Activated naive CD4-positive, alpha-beta T cell treated with anti-CD3 and anti-CD28 coated beads, Interleukin-2, amount 50 U/mL, for 72 hours (primary cell): ENCODE measurements at places on chromosomes 3 and 15.

- no peak for DNase-seq
These were observed 67.4 kb downstream of the MYLK start for GRCh38 chr3:123816673-123817207.

DNA sequence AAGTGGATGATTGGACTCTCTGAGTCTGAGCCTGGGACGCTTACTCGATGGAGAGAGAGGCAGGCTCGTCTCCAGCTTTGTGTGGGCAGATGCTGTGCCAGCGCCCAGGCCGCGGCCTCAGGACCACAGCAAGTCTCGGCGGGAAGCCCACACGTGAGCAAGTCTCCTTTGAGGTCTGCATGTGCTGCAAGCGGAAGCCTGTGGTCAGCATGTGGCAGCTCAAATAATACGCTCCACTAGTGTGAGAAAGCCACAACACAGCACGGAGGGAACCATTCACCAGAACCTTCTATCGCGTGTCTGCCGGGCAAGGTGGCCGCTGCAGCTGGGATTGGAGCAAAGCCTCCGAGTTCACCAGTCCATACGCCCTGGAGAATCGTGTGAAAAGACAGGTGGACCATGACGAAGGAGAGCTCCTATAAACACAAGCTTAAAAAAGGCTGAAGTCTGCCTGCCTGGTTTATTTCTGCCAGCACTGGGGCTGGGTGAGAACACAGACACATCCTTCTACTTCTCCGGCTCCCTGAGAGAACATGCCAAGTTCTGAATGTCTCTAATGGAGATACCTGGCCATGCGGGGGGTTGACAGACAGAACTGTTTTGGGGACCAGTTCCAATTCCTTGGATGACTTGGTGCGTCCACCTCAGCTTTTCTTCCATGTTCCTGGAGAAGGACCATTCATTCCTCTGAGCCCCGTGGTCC is 82.0 kb upstream of the LRIG1 start:
- DNase-seq = no peak

GRCh38 chr3:40309925-40310695 is 603 bp downstream of the EIF1B start:
- DNase-seq = peak; percentile 58

- peak; percentile 21 for DNase-seq
These were observed 621 bp downstream of the RGMA start for GRCh38 chr15:93088200-93088980.

DNA sequence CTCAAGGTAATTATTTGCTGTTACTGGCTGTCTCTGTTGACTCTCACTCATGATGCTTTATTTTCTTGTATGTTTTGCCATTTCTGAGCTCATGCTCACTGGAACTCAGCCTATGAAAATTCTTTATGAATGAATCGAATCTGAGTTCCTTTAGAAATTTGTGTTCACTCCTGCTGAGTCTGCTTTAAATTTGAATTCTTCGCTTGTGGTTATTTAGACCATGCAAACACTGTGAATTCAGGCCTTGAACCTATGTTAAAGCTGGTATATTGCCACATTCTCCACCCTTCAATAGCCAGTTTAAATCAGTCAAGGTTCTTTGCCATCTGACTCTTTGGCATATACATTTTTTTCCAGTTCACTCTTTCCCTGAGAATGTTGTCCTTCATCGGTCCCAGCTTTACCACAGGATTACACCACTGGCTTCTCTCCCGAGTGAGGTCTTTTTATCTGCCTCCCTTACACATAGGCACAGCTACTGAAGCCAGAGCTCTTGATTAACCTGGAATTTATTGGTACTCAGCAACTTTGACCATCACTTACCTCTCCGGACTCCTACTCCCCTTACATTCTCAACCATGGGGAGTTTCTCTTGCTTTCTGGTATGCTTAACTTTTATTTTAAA is 400.6 kb downstream of the VPS13C start:
- DNase-seq = no peak

- no peak for DNase-seq
These were observed 428.8 kb downstream of the PYDC2 start for GRCh38 chr3:191889756-191890155.

GRCh38 chr3:105274536-105274935 is 92.2 kb upstream of the ALCAM start:
- DNase-seq = no peak

GRCh38 chr3:43867436-43868072 is 176.8 kb downstream of the ABHD5 start:
- no peak for DNase-seq

DNA sequence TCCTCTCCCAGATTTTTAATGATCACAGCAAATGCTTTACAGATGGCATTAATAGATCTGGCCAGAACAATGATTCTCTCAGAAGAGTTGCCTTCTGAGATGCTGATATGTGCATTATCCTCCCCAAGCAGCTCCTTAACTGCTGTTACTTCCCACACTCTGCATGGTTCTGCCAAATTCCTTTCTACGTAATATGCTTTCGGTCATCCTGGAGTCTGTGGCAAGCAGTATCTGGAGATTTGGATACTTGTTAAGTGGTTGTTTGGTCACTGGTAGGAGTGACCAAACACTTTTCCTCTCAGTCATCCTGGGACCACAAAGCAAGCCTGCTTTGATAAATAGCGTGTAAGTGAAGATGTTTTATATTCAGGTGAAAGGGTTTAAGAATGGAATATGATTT is 71.1 kb upstream of the CCNL1 start:
- DNase-seq = no peak

DNA sequence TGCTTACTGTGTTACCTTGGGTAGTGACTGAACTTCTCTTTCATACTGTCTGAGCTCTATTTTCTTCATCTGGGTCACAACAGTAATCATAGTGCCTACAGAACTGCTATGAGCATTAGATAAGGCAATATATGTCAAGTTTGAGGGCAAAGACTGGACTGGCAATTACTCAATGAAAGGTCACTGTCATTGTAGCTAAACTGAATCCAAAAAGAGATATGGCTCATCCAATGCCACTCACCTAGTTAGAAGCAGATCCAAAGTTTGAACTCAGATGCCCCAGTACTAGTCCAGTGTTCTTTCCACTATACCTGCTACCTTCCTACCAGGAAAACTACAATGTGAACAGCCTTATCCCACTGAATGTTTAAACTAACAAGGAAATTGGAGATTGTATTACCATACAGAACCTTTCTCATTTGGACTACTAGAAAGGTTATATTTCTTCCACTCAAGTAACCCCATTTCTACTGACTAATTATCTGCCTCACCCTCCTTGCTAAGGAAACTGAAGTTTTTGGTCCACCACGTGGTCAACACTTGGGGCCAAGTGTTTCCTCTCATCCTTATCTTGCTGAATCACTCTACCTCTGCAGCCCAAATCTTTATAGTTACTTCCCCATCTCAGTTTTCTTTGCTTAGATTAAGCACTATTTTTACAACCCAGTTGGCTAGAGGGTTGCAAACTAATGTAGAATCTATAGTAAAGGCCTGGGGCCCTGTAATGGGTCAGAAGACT is 202.3 kb upstream of the LPP start:
- DNase-seq = no peak

- no peak for DNase-seq
These were observed 338.2 kb downstream of the ERC2 start for GRCh38 chr3:56130036-56130435.

- DNase-seq = no peak
These were observed 142.5 kb upstream of the MBNL1 start for GRCh38 chr3:152126260-152126659.

GRCh38 chr15:41622901-41623300 is 37.3 kb upstream of the MGA start:
- no peak for DNase-seq

DNA sequence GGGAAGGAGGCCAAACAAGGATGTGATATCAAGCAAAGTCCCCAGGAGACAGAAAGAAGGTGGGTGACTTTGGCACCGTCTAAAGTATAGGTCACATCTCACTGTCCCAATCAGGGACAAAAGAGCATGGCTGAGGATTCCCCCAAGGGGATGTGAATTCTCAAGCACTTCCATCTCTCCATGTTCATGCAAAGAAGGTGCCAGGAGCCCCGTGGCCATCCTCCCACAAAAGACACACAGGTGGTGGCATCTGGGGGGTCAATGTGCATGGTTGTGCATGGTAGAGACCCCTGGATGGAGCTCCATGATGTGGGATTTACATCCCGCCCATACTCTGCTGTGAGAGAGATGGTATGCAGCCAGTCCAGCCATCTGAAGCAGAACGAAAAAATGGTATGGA is 145.7 kb upstream of the CTDSPL start:
- DNase-seq = no peak

DNA sequence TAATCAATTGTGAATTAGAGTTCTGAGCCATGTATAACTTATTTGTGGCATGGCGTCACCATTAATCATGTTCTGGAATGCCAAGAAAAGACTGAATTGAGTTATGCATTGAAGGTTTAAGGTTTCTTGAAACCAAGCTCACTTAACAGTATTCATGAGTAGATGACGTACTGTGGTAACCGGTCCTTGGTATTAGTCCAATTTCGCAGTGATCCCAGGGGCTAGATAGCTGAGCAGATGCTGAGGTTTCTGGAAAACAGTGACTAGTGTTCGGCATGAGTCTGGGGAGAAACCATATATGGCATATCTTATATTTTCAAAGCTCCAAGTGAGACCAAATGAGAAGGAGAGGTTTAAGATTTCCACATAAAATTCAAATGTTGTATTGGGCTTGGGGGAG is 218.3 kb upstream of the LYSMD4 start:
- no peak for DNase-seq

DNA sequence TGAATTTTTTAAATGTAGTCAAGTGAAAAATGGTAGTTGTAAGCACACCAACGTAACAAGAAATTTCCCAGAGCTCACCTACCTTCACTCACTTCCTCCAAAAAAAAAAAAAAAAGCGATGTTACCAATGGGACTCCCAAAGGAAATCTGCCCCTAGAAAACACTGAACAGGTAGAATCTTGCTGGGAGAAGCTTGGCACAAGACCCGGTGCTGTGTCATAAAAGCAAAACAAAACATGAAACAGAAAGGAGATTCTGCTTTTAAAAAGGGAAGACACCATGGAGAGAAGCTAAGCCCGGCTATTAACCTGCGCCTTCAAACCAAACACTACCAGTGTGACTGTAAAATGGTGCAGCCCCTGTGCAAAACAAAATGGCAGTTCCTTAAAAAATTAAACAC is 40.5 kb downstream of the PGPEP1L start:
- no peak for DNase-seq

GRCh38 chr15:74608786-74609185 is 6.8 kb upstream of the CLK3 start:
- no peak for DNase-seq

DNA sequence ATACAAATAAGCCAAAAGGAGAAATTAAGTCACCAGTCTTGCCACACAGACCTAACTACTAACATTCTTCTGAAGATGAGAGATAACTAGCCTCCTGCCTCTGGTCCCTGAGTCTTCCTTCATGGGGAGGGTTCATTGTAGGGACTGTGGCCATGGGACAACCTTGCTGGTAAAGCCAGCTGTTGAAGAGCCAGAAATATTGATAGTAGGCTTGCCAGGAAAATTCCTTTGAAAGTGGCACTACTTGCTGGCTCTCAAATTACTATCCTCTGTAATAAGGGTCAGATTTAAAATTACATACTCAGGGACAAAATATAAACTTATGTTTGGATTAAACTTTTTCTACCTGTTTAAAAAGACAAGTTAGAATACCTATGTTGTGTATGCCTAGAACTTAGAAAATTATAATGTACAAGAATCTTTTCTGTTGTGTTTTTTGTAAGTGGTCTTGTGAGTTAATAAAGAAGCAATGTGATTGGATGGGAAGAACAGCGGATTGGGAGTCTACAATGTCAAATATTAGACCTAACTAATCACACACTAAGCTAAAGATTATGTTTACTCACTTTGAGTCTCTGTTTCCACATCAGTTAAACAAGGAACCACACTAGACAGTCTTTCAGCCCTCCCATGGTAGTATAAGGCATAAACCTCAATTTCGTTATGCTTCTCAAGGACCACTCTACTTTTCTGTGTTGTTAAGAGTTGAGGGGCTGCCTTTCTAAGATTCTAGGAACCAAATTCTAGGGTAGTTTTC is 60.0 kb upstream of the TRIM71 start:
- DNase-seq = no peak

GRCh38 chr3:186208296-186208989 is 99.6 kb upstream of the ETV5 start:
- DNase-seq = no peak

GRCh38 chr15:63600001-63600615 is 2.9 kb downstream of the FBXL22 start:
- no peak for DNase-seq

DNA sequence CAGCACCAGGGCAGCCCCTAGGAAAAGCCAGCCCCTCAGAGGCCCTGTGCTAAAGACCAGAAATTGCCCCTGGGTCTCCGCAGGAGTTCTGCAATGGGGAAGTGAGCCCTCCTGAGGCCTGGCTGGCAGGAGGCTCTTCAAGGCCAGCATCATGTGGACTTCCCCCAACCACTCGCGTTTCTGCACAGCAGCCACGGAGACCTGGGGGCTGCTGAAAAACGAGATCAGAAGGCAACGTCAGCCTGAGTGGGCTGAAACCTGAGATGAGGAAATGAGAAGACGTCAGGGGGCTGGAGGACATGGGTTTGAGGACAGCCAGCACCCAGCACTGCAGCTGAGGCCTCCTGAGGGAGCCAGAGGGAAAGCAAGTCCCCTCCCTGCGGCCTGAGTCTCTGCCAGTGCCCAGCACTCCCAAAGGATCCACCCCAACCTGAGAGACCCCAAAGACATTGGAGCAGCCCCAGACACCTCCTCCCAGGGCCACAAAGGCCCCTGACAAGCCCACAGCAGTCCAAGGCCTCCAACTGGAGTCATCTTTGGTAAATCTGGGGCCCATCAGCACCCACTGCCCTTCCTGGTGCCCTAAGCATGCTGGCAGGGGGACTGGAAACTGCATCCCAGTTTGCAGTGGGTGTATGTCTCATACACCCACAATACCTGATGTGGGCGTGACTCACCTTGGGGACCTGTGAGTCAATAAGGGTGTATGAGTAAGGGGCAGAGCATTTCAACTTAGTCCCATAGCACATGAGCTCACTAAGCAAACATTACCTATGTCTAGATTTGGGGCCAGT is 29.2 kb upstream of the CYP11A1 start:
- peak; percentile 79 for DNase-seq

GRCh38 chr3:46538803-46539442 is 27.2 kb downstream of the LRRC2 start:
- peak; percentile 75 for DNase-seq

GRCh38 chr3:127718916-127719290 is 46.2 kb downstream of the ABTB1 start:
- DNase-seq = no peak

DNA sequence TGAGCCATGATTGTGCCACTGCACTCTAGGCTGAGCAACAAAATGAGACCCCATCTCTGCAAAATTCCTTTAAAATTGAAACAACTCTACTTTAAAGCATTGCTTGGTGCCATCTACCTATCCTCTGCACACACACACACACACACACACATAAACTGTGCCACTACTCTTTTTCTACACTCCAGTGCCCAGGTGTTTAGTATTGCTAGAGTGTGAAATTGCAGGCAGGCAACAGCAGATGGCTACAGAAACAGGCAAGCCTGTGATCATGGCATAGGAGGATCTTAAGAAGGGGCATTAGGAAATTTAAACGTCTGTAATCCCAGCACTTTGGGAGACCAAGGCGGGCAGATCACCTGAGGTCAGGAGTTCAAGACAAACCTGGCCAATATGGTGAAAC is 39.0 kb downstream of the SIDT1 start:
- no peak for DNase-seq
